SK-N-MC (cell line): ENCODE measurements at places on chromosomes 1 and 21.

GRCh38 chr1:180040034-180040433 is 85.4 kb downstream of the CEP350 start:
- DNase-seq, result no peak

- DNase-seq, result no peak
Measured at GRCh38 chr1:187537936-187538335, 709.2 kb downstream of the PLA2G4A start.

GRCh38 chr1:41726899-41727748 is 191.6 kb downstream of the HIVEP3 start:
- DNase-seq, result no peak

GRCh38 chr1:95061445-95062006 is 11.2 kb downstream of the ALG14 start:
- DNase-seq, result no peak

DNA sequence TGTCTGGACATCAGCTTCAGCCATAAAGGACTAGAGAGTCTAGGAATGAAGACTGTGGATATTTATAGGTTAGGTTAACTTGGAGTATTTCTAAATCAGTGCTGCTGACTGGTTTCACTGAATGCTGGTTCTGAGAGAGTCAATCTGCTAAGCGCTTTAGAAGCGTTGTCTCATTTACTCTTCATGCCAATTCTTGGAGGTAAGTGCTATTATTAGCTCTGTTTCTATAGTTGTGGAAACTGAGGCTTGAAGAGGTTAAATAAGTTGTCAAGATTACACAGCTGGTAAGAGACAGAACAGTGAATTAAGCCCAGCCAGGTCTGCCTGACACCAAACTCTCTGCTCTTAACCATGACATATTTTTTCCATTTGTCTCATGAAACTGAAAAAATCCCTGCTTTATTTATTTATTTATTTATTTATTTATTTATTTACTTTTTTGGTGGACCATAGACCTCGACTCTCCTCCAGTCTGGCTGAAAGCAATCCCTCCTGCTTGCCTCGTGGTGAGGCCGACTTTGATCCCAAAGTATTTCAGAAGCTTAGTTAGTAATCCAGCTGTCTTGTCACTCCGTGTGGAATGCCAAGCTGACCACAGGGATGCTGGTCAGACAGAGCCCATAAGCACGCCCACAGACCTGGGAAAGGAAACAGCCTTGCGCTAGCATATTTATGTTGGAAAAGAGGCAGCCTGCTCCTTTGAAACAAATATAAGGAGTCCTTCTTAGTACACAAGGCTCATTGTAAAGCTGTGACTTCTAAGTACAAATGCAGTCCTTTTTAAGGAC is 16.9 kb downstream of the NTMT2 start:
- no peak for DNase-seq

- no peak for DNase-seq
Measured at GRCh38 chr1:100657876-100658715, 61.4 kb upstream of the VCAM1 start.

- no peak for DNase-seq
Measured at GRCh38 chr1:177746155-177746554, 223.7 kb downstream of the SEC16B start.

DNA sequence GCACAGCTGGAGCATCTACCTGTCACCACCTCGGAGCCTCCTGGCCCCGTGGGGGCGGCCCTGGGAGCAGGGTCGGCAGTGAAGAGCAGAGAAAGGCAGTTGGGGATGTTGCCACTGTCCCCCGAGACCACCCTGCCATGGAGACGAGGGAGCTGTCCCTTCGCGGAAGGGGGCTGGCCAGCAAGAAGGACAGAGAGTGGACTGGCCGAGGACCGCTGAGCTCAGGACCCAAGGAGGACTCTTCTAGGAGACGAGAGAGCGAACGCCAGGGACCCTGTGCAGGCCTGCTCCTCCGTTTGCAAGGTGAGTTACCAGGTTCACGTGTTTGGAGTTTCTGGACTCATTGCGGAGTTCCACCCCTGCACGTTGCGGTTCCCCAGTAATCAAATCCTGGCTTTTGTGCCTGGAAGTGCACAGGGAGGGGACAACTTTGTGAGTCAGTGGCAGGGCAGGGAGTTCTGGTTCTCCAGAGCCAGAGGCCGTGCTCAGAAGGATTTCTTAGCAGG is 5.6 kb upstream of the POFUT2 start:
- no peak for DNase-seq
